ENCODE measurements at places on chromosomes 2 and 18.

DNA sequence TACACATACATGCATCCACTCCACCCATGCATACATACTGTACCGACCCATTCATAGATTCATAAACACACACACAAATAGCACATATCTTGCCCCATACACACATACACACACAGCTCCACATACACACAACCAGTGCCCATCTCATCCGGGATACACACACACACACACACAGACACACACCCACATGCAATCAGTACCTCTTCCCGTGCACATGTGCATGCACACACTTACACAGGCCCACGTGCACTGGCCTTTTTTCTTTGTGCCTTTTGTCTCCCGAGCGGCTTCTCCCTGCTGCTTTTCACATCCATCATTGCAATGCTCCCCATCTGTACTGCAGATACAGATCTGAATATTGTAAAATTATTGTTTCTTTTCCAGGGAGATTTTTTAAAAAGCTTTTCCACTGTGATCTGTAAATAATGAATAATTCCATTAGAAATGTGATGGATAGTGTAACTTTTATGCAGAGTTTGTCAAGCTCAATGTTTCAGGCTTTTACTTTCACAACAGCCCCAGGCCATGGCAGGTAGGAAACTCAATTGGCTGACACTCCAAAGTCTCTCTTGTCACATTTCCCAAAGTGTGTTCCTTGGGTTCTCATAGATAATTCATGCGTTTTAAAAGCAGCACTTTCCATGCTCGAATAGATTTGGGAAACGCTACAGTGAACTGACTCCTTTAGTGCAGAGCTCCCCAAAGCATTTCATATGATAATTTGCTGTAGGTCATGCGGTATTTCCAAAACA lies 393.5 kb downstream of the CTNNA2 start:
- DNase-seq, result no peak

DNA sequence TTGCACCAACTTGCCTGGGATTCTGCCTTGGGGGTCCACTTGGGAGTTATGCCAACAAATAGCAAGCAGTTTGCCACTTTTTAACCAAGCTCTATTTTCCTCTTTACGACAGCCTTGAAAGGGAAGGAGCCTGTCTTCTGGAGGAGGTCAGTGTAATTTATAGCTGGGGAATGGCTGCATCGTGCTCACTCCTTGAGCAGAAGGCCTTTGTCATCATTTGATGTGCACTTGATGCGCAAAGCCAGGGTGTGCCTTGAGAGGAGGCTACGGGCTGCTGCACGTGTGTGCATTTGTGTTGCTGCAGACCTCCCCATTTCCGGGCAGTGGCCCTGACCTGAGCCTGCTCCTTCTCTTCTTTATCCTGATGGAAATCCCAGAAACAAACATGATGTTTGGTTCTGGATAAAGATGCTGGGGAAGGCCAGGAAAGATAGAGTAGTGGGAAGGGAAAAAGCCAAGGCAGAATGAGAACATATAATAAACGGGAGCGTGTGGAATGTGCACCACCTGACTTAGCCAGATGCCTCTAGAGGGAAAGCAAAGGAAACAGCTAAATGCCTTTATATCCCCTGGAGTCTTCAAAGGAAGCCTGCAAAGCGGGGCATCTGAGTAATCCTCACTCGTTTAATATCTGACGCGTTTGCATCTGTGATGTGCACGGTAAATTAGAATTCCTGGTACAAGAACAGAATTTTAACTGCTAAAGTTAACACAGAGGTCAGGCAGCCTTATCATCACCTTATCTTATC lies 68.3 kb upstream of the ZNF521 start:
- DNase-seq, result no peak

- no peak for DNase-seq
Measured at GRCh38 chr2:2188941-2189340, 142.1 kb downstream of the MYT1L start.

- DNase-seq, result peak; percentile 29
Measured at GRCh38 chr2:28507796-28508764, 12.2 kb downstream of the PLB1 start.

DNA sequence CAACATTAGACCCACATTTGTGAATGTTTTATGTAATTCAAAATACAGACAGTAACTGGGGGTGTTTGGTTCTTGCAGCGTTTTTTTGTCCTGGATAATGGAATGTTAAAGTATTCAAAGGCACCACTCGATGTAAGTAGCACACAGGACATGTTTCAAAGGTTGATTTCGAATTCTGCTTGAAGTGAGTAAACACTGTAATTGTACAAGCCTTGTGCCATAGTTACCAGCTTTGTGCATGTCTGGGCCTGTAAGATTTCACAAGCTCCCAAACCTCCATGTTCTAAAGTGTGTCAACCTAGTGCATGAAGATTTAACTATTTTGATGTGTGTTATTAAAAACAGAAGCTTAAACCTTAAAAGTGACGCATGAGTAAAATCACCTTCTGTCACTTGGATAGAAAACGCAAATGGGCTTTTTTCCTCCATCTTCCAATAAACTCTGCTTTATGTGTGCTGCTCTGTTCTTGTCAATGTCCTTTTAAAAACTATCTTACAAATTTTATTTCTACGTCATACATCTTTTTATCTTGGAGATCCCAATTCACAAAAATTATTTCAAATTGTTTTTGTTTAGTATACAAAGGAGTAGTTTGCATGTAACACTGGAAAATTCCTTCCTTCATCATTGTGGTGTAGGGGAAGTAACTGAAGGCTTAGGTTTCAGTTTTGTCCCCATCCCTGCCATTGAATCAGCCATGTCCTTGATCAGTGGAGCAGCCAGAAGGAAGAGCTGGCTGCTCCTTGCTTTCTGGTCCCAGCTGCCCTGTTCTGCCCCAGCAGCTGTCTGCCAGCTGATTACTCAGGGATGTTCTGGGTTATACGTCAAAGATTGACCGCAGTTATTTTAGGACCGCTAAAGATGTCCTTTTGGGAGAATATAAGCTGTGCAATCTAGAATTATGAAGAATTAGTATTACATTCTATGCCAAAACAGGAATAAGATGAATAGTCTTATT lies 119.2 kb downstream of the PRKRA start:
- no peak for DNase-seq

DNA sequence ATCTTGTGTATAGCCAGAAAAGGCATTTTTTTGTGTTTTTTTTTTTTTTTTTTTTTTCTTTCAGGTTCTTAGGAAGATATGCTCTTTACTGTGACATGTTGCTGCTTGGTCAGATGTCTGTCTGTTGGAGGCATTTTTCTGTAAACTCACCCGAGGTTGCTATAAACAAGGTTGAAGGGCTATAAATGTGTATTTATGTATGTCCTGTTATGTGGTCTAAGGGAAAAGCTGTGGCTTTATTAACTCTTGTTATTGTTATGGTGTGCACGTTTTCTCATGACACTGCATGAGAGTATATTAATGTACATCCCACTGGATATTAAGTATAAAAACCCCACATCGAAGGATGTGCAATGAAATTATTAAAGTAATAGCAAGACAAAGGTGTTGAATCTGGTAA lies 102.0 kb downstream of the ZNF532 start:
- DNase-seq, result no peak

DNA sequence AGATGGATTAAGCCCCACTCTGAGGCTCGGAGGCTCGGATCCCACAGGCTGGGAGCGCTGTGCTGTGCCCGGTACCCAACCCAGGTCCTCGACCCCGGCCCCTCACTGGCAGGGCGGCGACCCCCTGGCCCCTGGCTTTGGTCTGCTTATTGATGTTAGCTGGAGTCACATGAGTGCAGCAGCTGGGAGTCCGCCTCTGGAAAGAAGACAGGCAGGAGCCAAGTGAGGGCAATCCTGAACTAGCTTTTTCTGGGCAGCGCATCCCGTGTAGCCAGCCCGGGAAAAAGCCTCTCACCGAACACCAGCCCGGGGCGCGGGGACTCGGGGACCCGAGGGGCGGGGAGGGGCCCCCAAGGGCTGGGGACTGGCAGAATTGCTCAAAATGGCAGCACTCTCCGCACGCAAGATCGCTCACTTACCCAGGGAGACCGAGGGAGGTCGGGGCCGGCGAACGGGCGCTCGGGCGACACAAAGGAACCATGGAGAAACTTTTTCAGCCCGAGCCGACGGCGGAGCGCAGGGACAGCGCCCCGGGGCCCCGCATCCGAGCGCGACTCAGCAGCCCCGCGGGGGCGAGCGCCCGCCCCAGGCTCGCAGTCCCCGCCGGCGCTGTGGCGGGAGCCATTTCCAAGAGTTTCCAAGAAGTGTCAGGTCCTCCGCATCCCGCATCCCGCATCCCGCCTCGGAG lies 567 bp downstream of the TMEM200C start:
- no peak for DNase-seq

GRCh38 chr18:54086046-54086802 lies 138.2 kb downstream of the MBD2 start:
- no peak for DNase-seq

DNA sequence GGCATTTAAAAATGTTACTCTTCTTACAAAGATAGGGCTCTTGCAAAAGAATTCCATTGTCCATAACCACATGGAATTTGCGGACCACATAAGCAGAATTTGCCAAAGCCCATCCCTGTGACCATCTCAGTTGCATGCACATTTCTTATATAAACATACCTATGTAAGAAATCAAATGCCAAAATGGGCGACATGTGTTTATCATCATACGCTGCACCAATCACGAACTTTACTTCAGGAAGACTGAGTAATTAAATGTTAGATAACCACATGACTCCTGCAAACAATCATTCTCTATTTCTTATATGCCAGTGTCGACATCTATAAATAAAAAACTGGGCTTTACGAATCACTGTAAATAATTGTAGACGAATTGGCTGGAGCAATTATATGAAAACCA lies 186.1 kb upstream of the RBMS1 start:
- no peak for DNase-seq

DNA sequence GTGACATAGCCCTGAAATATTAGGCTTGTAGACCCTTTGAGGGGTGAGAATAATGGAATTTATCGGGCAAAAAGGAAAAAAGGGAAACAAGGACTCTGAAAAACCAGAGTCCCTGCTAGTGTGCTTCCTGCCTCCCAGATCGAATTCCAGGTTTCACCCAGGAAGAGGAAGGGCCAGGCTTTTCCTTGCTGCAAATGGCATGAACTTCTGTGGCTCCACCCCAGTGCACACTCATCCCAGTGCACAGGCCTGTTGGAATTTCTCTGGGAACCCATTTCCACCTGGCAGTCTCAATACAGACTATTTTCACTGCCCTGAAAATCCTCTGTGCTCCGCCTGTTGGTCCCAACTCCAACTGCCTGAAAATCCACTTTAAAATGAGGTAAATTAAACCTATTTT lies 29.9 kb downstream of the C18orf54 start:
- DNase-seq, result no peak

- no peak for DNase-seq
Measured at GRCh38 chr2:202566286-202566685, 68.5 kb upstream of the FAM117B start.

DNA sequence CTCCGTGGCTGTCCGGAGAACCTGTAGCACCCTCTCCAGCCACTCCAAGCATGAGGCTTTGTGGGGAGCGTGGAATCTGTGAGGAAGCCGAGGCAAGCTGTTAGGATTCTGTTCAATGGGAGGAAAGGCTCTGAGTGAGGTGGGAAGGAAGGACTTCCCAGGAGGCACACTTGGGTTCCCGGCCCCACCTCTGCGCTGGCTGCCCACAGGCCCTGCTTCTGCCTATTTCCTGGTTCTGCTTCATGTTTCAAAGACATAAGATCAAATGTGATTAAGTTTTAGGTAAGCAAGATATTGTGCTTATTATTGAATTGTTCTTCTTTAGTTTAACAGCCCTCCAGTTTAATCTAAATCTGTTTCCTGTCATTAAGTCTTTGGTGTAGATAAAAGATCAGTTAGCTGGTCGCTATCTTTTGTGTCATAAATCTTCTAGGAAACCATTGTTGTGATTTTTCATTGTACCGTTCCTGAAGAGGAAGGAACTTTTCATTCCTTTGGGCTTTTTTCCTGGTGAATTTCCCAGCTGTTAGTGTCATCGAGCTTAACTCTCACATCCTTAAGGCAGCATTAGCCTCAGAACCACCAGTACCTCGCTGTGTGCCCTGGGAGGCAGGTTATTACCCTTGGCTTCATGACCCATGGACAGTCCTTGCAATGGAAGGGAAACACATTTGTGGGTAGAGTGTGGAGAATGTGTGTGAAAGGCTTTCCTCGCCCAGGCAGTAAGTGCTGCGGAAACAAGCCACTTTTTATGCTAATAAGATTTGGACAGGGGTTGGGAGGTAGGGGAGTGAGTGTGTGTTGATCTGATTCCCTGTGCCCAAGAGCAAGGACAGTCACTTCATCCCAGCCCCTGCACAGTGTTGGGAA lies 61.9 kb upstream of the ALPP start:
- DNase-seq, result no peak

- no peak for DNase-seq
Measured at GRCh38 chr2:190636361-190636760, 12.5 kb upstream of the NAB1 start.

- no peak for DNase-seq
Measured at GRCh38 chr18:23453680-23454058, 582 bp downstream of the RIOK3 start.

- DNase-seq, result no peak
Measured at GRCh38 chr18:49731860-49732311, 81.4 kb downstream of the ACAA2 start.

DNA sequence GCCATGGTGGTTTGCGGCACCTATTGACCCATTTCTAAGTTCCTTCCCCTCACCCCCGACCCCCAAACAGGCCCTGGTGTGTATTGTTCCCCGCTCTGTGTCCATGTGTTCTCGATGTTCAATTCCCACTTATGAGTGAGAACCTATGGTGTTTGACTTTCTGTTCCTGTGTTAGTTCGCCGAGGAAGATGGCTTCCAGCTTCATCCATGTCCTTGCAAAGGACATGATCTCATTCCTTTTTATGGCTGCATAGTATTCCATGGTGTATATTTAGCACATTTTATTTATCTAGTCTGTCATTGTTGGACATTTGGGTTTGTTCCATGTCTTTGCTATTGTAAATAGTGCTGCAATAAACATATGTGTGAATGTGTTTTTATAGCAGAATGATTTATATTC lies 183.6 kb downstream of the GBX2 start:
- no peak for DNase-seq

GRCh38 chr18:57466307-57466706 lies 31.1 kb downstream of the ONECUT2 start:
- DNase-seq, result no peak

GRCh38 chr2:43481927-43482542 lies 113.8 kb downstream of the THADA start:
- DNase-seq, result no peak

DNA sequence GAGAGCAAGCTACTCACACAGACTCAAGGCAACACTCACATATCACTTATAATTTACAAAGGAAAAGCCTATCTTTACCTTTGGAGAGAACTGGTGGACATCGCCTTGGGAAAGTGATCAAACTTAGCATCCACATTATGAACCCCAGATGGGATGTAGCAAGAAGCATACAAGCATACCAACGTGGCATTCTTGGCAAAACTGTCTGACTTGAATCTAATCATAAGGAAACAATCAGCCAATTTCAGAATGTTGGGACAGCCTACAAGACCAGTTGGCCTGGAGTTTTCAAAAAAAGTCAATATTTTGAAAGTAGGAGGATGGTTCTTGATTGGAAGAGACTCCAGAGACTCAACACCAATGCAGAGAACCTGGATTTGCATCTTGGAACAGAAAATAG lies 79.1 kb upstream of the PMAIP1 start:
- DNase-seq, result no peak

GRCh38 chr2:147999126-147999525 lies 21.4 kb downstream of the ORC4 start:
- DNase-seq, result no peak

GRCh38 chr18:52582516-52582915 lies 242.5 kb downstream of the DCC start:
- no peak for DNase-seq
